ENCODE measurements at places on chromosomes 7 and 10.

DNA sequence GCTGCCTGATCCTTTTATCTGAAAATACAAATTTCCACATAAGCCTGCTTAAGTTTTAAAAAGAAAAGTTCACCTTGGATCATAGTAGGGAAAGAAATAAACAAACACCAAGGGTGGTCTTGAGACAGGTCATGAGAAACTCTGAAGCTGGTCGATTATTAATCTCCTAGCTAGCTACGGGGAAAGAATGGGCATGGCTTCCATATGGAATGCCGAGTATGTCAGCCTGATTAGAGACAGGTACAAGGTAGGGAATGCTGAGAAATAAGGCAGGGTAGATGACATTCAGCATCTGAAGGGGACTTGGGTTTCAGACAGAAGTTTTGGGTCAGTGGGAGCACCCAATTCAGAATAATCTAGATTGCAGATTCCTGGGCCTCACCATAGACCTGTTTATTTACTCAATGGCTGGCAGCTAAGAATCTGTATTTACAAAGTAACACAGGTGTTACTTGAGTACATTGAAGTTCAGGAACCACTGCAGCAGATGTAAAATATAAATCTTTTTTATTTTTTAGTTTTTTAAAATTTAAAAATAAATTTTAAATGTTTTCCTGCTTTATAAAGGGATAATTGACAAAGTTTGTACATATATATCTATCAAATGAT lies 49.0 kb downstream of the SCIN start:
- no peaks in the 10 kb centered on the region for H3K4me1 ChIP-seq
- no peak overlapping the region for H3K27ac ChIP-seq
- H3K4me3 ChIP-seq, result no peak overlapping the region
- H3K27me3 ChIP-seq, result no peaks in the 10 kb centered on the region
- no peak for DNase-seq

GRCh38 chr7:158802535-158803366 lies 26.6 kb downstream of the ESYT2 start:
- peaks cover 7% of the 10 kb centered on the region for H3K4me1 ChIP-seq
- no peaks in the 10 kb centered on the region for H3K27me3 ChIP-seq
- H3K27ac ChIP-seq, result peak overlapping the region; percentile 57
- H3K4me3 ChIP-seq, result no peak overlapping the region
- no peak for DNase-seq
- no peaks in the 10 kb centered on the region for H3K36me3 ChIP-seq

- H3K36me3 ChIP-seq, result no peaks in the 10 kb centered on the region
- no peaks in the 10 kb centered on the region for H3K4me1 ChIP-seq
- no peak overlapping the region for H3K4me3 ChIP-seq
- no peaks in the 10 kb centered on the region for H3K27me3 ChIP-seq
- no peak for DNase-seq
Observed at GRCh38 chr7:82623812-82624211, 180.2 kb upstream of the CACNA2D1 start.

DNA sequence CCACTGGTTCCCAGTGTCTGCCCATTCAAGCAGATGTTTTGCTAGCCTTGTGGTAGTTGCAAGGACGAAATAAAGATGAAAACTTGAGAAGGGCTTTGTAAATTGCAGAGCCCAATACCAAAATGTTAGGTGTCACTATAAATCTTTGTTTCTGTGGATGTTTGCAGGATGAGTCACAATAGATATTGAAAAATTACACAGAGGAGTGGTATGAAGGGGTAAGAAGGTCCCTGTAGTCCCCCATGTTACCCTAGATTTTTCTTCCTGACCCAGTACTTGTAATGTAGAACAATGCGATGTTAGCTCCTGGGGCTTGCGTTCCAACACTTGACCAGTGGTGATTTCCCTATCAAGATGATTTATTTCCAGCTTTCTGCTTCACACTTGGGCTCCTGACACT lies 102.6 kb upstream of the LYZL1 start:
- no peaks in the 10 kb centered on the region for H3K4me1 ChIP-seq
- H3K36me3 ChIP-seq, result no peaks in the 10 kb centered on the region
- H3K4me3 ChIP-seq, result no peak overlapping the region
- no peak overlapping the region for H3K27ac ChIP-seq
- H3K27me3 ChIP-seq, result peaks cover 2% of the 10 kb centered on the region

DNA sequence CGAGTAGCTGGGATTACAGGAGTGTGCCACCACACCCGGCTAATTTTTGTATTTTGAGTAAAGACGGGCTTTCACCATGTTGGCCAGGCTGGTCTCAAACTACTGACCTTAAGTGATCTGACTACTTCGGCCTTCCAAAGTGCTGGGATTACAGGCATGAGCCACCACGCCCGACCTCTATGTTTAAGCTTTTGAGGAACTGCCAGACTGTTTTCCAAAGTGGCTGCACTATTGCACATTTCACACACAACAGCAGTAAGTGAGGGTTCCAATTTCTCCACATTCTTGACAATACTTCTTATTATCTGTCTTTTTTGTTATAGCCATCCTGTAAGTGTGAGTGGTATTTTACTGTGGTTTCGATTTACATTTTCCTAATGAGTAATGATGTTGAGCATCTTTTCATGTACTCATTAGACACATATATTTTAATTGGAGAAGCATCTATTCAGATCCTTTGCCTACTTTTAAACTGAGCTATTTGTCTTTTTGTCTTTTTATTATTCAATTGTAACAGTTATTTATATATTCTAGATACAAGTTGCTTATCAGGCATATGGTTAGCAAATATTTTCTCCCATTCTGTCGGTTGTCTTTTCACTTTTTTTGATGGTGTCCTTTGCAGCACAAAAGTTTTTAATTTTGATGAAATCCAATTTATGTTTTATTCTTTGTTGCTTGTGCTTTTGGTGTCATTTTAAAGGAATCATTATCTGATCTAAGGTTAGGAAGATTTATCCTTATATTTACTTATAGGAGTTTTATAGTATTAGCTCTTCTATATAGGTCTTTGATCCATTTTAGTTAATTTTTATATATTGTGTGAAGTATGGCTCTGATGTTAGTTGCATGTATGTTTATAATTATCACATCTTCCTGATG lies 12.8 kb upstream of the IRF5 start:
- H3K4me3 ChIP-seq, result no peak overlapping the region
- peaks cover 42% of the 10 kb centered on the region for H3K27me3 ChIP-seq
- H3K4me1 ChIP-seq, result no peaks in the 10 kb centered on the region
- no peak for DNase-seq

All from T-cell (primary cell).